Myocyte (in vitro differentiated cells): ENCODE measurements at places on chromosomes 4 and X. TPM values are rescaled to one million over a fixed set of nuclear protein-coding genes. Genes with fewer than 3 reads are reported as not detected.

DNA sequence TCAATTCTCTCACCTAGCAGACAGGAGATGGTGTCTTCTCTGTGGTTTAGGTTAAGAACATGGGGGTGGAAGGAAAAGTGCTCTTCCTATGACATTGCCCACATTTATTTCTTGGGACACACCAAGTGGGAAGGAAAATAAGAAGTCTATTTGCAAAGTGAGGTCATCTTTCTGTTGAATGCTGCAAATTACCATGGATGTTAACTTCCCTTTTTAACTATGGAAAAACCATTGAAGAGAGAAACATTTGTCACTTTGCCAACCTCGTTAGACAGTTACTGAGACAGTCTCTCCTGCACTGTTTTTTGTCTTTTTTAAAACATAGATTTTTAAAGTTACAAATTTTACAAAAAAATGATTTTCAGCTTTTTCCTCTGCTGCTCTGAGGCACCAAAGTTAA, 72.8 kb upstream of the BEND4 start:
- DNase-seq = no peak

NEXMIF gene
- under 0.01 TPM in 1 of 2 replicates, not detected in the other for total RNA-seq

C4orf54 gene
- total RNA-seq = 2.7 and 8.5 TPM in 2 replicates

SNCA gene
- 0.19 TPM in 1 of 2 replicates, not detected in the other for total RNA-seq

GRCh38 chr4:4645743-4646142, 103.9 kb upstream of the STX18 start:
- DNase-seq = no peak

TMPRSS11B gene
- not detected in 2 replicates for total RNA-seq

- no peak for DNase-seq
Observed at GRCh38 chr4:24770667-24771066, 24.7 kb upstream of the SOD3 start.

GSX2 gene
- total RNA-seq = not detected in 2 replicates

GRCh38 chr4:123653236-123653635, 256.6 kb downstream of the SPRY1 start:
- no peak for DNase-seq

DNA sequence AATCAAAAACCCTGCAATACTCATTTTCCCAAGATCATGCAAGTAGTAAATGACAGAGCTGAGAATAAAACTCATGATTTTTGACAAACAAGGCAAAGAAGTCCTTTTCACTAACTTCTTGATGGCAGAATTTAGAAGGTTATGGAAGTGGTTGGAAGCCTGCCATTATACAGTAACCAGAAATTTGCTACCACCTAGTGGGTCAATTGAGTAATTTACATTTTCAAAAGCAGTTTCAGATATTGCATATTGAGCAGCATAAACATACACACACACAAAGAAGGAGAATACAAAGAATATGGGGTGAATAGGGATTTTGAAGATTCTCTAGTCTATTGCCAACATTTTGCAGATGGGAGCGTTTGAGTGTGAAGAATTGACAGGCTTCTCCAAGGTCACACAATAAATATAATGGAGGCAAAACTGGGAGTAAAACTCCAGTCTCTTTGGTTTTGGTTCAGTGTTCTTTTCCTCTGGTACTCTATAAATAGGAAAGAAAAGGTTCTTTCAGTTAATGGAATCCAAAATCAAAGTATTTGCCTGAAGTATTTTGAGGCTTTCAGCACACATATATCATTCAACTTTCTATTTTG, 70.2 kb downstream of the GC start:
- DNase-seq = peak; percentile 63

KLHL8 gene
- 8.4 and 10.1 TPM in 2 replicates for total RNA-seq

DNA sequence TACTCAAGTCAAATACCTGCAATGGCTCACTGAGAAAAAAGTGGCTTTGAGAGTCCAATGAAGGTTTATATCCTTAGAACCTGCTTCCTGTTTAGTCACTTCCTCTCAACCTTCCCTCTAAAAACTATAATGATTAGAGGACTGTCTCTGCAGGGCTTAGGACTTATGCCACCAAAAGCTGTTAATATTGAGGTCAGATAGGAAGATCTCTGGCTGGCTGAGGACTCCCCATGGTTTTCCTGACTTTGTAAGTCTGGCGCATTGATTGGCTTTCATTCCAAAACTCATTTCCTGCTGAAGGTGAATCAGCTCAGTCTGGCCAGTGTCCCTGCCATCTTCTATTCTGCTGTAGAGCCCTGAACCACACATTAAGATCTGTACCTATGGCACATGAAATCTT, 140.9 kb upstream of the ANK2 start:
- no peak for DNase-seq

- DNase-seq = no peak
Observed at GRCh38 chr4:76160355-76160754, 12.2 kb upstream of the NUP54 start.

GRCh38 chrX:56728752-56729151, 291 bp upstream of the NBDY start:
- no peak for DNase-seq

DNA sequence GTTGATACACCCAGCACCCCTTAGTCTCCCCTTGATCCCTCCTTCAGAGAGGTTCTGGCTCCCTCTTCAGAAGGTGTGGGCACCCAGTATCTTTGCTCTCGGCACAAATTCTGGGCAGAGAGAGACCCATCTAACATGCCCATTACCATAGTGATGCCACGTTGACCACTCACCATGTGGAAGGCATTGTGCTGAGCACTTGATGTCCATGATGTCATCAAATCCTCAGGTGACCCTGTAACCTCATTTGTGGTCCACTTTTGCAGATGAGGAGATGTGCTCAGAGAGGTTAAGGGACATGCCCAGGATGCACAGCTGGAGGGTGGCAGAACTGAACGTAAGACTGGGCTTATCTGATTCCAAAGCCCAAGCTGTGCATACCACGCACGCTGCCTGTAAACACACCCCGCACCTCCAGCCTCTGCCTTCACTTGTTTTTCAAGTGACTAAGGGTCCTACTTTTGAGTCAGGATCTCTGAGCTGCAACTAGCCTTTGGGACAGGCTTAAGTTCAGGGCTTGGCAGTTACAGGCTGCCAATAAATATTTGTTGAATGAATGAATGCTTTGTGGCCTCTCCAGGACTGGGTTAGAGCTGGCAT, 55.2 kb downstream of the HTRA3 start:
- no peak for DNase-seq

GRCh38 chr4:123976819-123977218, 580.2 kb downstream of the SPRY1 start:
- DNase-seq = no peak

ARMCX4 gene
- 0.78 and 0.86 TPM in 2 replicates for total RNA-seq
